Endodermal cell (in vitro differentiated cells): ENCODE measurements at places on chromosomes 2 and 18. TPM values are rescaled to one million over a fixed set of nuclear protein-coding genes. Genes with fewer than 3 reads are reported as not detected.

Gene CEP68
- total RNA-seq, result 11.8 and 13.7 TPM in 2 replicates

Gene CDH20
- total RNA-seq, result 0.11 to 0.16 TPM in 2 of 3 replicates, not detected in the other

Gene TMEM178A
- 7.4 to 12.5 TPM (median 8.8 TPM) in 3 replicates for total RNA-seq

Gene DNER
- 0.11 TPM in 1 of 3 replicates, not detected in the others for total RNA-seq

DNA sequence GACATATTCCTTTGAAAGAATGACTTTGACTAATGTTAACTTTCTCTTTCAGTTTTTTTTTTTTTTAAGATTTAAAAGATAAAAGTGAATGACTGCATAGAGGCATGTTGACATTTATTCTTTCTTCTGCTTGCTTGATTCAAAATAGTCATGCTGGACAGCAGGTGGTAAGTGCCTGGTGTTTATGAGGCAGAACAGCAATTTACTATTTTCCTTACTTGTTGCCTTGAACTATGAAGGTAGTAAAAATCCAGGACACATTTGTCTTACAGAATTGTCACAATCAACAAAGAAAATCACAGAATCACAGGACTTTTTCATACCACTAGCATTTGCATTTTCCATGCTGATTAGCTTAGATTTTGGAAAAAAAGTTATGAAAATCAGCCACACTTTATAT is 388.3 kb downstream of the CTNNA2 start:
- no peak for DNase-seq

- DNase-seq, result peak; percentile 87
Observed at GRCh38 chr18:475202-476031, 25.1 kb downstream of the COLEC12 start.

GRCh38 chr2:128765811-128766210 is 447.1 kb upstream of the HS6ST1 start:
- no peak for DNase-seq

DNA sequence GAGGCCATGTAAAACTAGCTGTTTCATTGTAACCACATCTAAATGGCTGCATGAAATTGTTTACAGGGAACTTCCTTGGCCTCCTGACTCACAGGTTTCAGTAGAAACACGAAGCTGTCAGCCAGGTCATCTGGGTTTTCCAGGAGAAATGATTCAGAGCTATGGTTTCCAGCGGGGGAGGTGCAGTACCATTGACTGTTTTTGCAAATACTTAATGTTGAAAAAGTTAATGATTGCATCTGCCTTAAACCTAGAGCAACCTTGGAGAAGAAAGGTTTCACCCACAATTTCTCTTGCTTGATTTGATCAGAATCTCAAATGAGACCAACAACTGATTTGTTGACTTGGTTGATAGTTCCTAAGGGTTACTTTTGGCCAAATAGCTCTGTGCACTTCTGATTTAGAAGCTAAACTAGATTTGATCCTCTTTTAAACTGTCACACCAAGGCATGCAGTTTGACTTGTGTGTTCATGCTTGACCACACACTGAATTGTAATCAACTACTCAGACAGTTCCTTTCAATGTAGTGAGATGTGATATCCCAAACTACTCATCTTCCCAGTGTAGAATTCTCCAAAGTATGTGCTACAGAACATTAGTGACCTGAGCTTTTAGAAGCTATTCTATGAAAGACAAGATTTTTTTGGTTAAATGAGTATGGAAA is 193.5 kb upstream of the CHST9 start:
- DNase-seq, result no peak

DNA sequence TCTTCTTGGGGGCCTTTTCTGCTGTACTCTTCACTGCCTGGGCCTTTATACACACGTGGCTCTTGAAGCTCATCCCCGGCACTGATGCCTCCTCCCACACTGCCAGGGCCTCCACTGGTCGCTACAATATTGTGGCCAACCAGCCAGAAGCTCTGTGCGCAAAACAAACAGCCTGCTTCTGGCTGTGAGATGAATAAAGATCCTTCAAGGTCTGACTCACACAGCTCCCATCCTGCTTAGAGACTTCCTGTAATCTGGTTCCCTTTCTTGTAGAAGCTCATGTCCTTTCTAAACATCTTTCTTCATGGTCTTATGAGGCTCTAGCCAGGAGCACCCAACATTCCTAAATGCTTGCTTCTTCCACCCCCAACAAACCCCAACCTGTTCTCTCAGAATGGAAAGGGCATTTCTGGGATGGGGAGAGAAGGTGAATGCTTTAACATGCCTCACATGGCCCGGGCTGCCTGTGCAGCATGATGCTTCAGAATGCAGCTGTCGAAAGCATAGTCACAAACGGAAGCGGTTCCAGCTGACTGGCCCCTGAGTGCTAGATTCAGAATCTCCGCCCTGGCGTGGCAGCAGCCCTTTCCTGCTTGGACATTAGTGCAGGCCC is 24.6 kb downstream of the NRP2 start:
- peak; percentile 56 for DNase-seq

DNA sequence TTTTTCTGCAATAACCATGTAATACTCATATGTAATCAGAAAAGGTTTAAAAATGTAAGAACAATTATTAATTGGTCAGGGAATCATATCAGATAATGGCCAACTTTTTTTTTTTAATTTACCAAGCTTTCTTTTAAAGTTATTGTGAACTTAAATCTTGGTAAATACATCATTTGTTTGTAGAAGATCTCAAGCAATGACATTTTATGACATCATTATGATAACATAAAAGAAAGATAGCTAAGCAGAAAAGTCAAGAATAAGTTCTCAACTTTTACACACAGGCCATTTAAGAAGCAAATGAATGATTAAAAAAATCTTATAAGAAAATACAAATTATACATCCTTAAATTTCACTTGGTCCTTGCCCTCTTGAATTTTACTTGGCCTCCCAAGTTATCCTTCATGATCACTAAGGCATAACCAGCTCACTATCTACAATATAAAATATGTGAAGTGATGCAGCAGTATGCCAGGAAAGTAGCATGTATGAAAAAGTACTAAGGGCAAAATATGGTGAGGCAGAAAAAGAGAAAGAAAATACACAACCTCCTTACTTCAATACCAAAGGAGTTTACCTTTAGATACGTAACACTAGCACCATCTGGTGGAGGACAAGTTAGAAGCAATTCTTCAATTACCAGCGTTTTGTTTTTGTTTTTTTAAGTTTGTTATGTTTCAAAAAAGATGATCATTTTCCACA is 116.6 kb downstream of the SRBD1 start:
- no peak for DNase-seq
